NCI-H1417 treated with DMSO at 0.1 percent for 48 hours (cell line): ENCODE measurements at places on chromosomes 7 and 10.

- DNase-seq = peak; percentile 1
Observed at GRCh38 chr10:43671659-43672531, 23.2 kb upstream of the ZNF32 start.

- DNase-seq = no peak
Observed at GRCh38 chr10:118207470-118208007, 134.6 kb downstream of the FAM204A start.

DNA sequence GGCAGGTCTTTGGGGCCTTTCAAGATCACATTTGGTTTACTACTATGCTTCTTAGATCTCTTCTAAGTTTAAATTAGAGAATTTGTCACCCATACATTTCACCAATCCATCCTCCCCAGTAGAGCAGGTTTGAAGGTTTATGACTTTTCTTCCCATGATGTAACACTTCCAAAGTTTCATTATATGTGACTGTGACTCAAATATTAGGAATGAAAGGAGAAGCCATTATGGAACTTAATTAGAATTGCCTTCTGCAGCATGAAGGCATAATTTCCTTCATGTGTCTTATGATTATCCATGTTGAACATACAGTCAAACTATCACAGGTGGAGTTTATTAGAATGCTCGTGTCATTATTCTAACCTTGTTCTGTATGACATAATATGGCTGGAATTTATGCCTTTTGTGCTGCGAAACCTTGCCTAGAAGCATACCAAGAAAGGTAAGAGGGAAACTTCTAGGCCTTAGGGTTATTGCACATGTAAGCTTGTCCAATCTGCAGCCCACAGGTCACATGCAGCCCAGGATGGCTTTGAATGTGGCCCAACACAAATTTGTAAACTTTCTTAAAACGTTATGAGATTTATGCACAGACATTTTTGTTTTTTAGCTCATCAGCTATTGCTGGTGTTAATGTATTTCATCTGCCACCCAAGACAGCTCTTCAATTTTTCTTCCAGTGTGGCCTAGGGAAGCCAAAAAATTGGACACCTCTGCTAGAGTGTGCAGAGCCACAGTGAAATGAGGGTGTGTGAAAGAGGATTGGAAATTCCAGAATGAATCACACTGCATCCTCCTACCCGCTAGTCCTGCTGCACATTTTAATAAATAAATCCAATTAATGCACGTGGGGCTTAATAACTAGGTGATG lies 133.6 kb downstream of the TMEM26 start:
- DNase-seq = no peak

DNA sequence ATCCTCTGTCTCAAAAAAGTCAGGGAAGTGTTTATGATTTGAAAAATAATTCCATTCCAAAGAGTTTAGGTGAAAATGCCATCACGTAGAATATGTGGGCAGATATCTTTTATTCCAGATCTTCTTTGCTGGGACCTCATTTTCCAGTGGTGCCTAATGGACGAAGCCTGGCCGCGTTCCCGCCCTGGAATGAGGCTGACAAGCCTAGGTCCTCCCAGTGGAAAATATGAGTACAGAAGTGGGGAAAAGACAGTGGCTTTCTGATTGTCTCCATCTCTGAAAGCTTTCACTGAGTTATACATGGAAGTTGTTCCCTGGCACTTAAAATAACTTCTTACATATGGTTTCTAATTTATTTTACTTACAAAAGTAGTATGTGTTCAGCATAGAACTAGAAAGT lies 139.4 kb downstream of the TACC2 start:
- no peak for DNase-seq

DNA sequence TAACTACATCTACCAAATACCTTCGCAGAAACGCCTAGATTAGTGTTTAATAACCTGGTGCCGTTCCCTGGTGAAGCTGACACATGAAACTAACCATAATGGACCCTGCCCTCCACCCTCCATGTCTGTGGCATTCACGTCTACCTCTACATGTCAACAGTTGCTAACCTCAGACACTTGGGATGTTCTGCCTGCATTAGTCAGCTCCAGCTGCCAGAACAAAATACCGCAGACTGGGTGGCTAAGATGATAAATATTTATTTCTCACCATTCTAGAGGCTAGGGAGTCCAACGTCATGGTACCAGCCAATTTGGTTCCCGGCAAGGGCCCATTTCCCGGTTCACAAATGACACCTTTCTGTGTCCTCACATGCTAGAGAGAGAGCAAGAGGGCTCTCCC lies 118.5 kb upstream of the CHST15 start:
- no peak for DNase-seq

GRCh38 chr7:44633254-44634186 lies 27.1 kb downstream of the OGDH start:
- no peak for DNase-seq

DNA sequence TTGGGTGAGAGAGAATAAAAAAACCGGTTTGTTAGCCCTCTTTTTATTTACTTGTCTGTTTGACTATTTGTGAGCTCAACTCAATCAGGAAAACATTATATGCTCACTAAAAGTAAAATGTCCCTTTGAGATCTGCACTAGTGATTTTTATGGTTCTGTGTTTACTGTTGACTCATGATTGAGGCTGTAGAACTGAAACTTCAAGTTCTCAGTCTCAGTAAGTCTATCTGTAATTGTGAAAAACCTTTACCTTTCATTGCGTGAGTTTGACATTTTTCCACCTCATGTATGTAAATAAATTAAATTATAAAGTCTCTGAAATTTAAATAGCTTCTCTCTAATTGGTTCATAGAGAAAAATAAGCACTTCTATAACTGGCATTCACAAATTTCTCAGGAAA lies 17.0 kb upstream of the CASD1 start:
- no peak for DNase-seq

DNA sequence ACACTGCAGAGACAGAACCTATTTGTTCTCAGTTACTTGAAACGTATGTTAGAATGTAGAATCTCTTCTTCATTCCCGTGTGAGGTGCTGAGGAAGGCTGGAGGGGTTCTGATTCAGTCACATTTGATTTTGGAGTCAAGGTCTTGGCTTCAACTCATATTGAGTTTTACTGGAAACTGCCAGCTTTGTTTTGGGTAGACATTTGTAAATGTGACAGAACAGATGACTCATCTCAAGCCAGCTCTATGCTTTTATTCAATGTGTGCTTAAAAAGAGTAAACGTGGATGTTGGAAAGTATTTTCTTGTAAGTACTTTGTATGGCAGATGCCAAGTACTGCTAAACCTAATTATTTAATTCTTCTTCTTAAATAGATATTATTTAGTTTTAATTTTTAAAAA lies 780.8 kb upstream of the C7orf33 start:
- DNase-seq = no peak

DNA sequence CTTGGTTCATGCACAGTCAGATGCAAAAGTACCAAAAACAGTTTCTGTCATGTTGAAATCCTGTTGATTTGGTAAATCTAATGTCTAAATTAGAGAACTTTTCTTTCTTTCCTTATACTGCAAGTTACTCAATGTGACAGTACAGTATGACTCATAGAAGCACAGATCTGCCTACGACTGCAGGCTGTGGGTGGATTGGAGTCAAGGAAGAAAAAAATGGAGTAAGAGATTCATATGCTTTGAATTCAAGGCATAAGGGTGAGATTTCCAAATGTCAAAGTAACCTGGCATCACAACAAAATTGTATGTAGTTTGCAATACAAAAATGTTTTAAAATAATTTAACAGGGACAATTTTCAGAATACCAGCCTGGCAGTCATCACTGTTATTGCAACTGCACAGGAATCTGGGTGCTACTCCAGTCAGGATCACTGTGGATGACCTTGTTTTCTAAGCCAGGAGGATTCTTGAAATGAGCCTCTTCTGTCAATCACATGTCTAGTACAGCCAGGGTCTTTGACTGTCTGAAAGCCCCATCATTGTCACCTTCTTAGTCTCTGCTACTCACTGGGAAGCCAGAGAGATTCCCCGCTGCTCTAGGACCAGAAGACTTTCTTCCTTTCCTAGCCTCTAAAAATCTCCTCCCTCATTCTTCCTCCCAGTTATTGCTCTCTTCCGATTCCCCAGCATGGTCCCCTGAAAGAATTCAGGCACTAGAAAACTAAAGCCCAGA lies 83.6 kb downstream of the CD36 start:
- DNase-seq = no peak

DNA sequence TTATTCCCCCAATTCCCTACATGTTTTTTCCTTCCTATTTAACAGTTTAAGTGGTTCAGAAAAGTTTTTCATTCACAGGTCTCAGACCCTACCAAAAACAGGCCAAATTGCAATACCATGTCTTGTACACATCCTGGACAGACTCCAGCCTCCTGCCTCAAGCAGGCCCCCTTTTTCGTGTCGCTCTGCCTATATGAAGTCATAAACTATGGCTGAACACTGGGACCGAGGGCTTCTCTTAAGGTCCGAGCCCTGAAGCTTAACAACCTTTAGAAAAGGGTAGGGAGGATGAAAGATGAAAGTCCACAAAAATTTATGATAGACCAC lies 1.4 kb downstream of the FBXW4 start:
- DNase-seq = peak; percentile 0
